Fibroblast of gingiva (primary cell): ENCODE measurements at places on chromosomes 16 and 17.
A peak's percentile ranks its signal among the peaks of the same experiment; 100 is the strongest.

- DNase-seq = no peak
These were observed 59.1 kb upstream of the SMIM36 start for GRCh38 chr17:55570391-55570790.

DNA sequence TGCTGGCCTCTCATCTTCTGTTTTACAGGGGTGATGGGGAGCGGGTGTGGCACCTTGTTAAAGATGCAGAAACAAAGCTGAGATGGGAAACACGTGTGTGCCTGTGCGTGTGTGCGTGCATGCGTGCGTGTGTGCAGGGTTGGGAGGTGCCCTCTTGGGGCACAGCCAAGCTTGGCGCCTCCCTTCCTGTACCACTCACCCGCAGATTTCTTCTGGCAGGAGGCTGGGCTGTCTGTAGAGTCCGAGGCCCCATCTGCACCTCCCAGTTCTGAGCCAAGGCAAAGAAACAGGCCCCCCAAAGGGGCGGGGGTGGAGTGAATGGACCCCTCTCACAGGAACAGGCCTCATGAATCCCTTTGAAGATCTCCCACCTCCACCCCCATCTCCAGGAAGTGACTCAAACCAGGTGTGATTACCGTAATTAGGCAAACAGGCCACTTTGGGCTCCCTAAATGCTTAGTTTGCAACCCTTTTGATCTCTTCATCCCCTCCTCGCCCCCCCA lies 20.9 kb downstream of the TNS4 start:
- DNase-seq = peak; percentile 69

- DNase-seq = peak; percentile 39
These were observed 184.2 kb downstream of the COPRS start for GRCh38 chr17:31674717-31675349.

- DNase-seq = no peak
These were observed 178.2 kb upstream of the SOX9 start for GRCh38 chr17:71942626-71943025.

GRCh38 chr17:50027881-50028735 lies 27.8 kb upstream of the ITGA3 start:
- peak; percentile 71 for DNase-seq

- no peak for DNase-seq
These were observed 7.9 kb upstream of the MFSD6L start for GRCh38 chr17:8806926-8807550.

DNA sequence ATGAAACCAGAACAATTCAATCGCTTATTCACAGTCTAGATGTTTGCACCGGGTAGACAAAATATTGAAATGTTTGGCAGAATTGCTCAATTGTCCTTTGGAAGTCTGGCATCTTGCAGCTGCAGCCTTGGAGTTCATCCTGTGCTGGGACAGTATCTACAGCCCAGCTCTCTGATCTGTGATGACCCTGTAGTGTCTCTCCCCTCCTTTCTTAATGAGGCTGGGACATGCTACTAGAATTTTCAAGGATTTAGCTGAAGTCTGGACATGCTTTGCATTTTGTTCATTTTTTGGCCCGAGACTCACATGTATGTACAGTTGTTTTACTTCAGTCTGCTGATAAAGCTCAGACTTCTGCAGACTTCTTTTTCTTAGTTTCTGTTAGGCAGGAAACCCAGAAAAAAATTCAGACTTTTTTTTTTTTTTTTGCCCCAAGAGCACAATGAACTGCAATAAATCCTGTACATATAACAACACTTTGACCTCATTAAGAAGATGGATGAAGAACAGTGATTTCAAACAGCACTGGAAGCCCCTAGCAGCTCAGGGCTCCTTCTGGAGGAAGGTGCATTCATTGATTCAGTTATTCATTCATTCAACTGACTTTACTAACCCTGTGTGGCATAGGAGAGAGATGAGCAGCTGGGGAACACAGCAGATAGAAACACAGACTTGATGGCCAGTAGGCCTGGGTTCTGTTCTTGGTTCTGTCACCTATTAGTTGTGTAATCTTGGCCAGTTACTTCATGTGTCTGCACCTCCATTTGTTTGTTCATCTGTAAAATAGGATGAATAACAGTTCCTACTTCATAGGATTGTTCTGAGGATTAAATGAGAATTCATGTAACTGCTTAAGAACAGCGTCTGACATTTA lies 210.0 kb downstream of the MAP2K4 start:
- no peak for DNase-seq

DNA sequence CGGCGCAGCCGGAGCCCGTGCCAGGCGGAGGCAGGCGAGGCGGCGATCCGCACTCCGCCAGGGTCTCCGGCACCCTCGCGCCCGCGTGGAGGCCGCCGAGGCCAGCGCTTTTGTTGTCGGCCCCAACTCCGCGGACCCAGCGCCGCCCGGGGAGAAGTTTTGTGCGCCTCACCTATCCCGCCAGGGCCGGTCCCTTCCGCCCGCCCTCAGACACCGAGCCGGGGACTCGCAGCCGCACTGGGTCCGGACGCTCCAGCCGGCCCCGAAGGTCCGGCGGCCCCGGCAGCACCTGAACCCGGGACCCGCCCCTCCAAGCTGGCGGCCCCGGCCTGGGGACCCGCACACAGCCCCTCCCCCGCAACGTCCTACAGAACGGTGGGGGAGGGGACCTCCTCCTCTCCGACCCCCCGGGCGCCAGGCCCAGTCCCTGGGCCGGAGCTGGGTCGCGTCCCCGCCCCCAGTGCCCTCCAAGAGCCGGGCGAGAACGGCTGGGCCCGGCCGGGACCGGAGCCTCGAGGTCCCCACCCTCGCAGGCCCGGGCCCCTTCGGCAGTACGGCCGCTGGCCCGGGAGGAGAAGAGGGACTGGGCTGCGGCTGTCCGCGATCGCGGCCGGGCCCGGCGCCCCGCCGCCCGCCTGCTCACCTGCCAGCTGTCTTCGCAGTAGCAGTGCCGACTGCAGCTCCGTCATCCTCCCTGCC lies 698 bp downstream of the UBE2G1 start:
- no peak for DNase-seq

GRCh38 chr16:72201387-72201786 lies 29.4 kb upstream of the PMFBP1 start:
- no peak for DNase-seq

DNA sequence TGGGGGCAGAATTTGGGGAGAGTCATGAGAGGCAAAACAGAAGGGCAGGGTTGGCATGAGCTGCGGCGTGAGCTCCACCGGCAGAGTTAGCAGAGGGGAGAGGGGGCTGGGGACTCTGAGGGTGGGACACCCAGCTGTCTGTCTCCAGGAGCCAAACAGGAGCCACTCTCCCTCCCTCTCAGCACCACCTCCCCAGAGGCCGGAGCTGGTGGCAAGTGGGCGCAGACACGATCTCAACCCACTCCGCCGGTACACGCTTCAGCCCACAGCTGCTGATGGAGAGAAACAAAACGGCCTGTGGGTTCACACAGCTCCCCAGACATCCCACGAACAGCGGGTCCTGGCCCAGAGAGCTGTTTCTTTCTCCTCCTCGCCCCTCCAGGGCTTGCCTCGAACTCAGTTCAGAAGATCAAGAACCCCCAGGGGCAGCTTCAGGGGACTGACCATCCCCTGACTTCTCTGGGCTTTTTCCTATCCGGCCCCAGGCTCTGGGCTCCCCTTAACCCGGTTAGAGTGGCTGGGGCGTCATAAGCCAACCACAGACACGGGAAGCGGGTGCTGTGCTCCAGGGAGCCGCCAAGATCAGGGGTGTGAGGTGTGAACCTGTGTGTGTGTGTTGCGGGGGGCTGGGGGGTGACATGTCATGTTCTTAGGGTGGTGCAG lies 7.6 kb downstream of the RHBDF2 start:
- no peak for DNase-seq

- no peak for DNase-seq
These were observed 9.2 kb upstream of the TNFRSF13B start for GRCh38 chr17:16980813-16981731.

- no peak for DNase-seq
These were observed 302.3 kb downstream of the SHISA9 start for GRCh38 chr16:13203725-13204124.

GRCh38 chr17:8354236-8354635 lies 14.6 kb downstream of the ODF4 start:
- DNase-seq = no peak

- DNase-seq = peak; percentile 17
These were observed 74.0 kb downstream of the TANC2 start for GRCh38 chr17:63039899-63040602.

GRCh38 chr16:54099627-54100026 lies 187.0 kb downstream of the IRX3 start:
- DNase-seq = no peak

GRCh38 chr17:73906896-73907870 lies 262.9 kb upstream of the SDK2 start:
- DNase-seq = no peak

DNA sequence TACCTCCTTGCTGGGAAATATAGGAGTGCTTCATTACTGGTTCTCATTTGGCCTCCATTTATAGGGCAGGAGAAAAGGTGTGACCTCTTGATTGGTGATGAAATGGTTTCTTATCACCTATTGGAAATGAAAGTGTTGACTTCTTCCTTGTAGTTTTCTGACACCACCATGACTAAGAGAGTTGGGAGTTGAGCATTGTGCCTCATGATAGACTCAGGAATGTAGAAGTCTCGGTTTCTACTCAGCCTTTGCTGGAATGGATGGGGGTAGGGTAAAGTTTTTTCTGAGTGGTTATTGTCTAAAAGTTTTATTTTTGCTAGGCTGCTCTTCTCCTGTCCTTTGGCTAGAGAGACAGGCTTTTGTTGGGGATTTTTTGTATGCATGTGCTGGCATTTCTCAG lies 117.4 kb downstream of the PHKB start:
- no peak for DNase-seq

GRCh38 chr17:27294689-27295630 lies 1.0 kb downstream of the WSB1 start:
- DNase-seq = peak; percentile 91

DNA sequence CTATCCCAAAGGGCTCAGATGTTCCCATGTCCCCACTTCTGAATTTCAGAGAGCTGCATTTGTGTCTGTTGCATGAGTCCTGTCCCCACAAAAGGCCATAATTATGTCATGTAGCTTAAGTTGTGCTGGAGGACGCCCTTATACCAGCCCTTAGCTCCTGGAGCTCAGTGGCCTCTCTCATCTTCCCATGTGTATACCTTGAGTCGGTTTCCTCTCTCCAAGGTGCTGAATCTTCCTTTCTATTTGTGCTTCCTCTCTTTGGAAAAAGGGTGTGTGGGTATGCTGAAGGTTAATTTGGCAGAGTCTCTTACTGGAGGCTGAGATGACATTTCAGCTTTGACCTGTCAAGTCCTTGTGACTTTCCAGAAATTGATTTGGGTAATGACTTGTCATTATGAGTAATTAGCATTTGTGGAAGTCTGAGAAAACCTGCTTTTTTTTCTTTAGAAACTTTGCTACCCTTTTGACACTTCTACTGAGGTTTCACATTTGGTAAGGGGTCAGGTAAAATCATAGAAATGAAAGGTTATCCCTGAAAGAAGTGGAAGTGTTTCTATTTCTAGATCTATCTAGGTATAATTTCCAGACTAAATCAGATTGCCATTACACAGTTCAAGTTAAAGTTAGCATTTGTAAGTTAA lies 185.4 kb downstream of the ABCC12 start:
- no peak for DNase-seq

- DNase-seq = no peak
These were observed 16.8 kb downstream of the GUCY2D start for GRCh38 chr17:8019166-8019565.

DNA sequence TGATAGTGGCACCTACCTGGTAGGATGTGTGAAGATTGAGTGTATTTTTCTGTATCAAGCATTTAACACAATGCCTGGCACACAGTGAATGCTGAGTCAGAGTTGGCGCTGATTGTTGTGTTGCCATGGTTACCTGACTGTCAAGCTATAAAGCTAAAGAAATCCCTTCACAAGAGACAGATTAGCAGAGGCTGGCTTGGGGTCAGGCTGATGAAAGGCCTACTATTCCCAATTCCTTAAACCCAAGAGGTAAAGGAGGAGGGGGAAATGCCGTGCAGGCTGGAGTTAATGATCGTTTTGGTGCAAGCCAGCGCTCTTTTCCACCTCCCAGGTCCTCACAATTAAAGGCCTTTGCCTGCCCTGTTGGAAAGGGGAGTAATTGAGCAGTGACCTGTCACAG lies 5.9 kb downstream of the CLEC19A start:
- DNase-seq = no peak

DNA sequence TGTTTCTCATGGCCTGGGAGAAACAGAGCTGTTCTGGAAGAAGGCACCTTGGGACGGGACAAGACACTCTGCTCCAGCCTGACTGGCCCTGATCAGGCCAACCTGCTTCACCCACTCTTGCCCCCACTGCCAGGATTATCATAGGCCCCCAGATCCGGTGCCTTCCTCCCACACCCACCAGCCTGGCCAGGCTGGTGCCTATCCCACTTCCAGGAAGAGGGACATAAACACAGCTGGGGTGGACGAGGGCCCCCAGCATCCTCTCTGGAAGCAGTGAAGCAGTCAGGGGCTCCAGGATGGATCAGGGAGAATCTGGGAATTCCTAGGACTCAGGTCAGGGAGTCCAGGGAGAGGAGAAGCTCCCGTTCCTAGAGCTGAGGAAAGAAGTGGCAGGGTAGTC lies 16.9 kb upstream of the ITGA3 start:
- DNase-seq = no peak

DNA sequence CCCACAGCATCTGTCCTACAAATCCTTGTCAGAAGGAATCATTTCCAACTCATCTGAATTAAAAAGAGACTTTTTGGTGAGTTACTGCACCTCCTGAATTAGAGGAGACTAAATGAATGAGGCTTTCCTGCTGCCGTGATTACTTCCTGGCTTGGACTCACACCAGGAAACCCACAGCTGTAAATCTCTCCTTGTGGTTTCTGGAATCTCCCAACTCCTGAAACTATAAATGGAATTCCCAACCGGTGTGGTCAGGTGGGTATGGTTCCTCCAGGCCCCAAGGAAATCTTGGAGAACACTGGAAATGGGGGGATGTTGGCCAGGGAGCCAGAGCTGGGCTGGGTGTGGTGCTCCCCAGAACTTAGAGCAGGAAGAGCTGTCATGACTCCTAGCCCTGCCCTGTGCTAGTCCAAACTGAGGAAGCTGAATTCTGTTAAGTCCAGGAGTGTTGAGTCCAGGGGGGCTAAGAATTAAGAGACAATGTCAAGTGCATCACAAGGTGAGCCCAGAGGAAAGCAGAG lies 216.4 kb downstream of the GSG1L start:
- DNase-seq = no peak
